ENCODE measurements at places on chromosomes 11 and 22.

- DNase-seq: no peak
Measured at GRCh38 chr11:65742353-65742752, 21.8 kb upstream of the RNASEH2C start.

DNA sequence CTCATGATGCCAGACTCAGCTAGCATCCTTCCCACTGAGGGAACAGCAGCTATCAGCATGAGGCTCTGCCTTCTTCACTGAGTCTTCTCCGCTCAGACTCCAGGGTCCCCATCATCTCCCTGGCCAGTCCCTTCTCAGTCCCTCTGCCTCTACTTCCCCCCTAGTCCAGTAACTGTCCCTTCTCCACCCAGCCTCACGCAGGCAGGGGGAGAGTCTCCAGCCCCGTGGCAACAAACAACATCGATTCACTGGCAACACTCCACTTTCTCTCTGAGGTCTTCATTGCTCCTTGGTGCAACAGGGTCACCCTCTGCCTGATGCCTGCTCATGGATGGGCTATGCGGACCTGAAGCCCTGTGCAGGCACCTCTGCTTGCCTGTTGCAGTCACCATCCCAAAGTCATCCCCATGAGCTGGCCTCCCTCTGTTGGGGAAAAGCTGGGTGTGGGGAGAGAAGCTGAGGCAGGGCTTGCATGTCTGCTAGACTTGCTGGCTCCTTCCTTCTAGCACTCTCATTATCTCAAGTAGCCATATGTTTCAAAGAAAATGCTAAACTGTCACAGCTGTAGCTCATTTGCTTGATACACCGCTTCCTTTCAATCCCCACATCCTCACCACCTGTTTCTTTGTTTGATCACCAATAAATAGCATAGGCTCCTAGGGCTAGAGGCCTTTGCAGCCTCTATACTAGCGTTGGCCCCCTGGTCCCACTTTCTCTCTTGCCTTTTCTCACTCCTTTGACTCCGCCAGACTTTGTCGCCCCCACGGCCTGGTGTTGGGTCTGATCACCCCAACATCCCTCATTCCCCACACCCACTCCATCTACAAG, 4.3 kb upstream of the BCR start:
- no peak for DNase-seq

DNA sequence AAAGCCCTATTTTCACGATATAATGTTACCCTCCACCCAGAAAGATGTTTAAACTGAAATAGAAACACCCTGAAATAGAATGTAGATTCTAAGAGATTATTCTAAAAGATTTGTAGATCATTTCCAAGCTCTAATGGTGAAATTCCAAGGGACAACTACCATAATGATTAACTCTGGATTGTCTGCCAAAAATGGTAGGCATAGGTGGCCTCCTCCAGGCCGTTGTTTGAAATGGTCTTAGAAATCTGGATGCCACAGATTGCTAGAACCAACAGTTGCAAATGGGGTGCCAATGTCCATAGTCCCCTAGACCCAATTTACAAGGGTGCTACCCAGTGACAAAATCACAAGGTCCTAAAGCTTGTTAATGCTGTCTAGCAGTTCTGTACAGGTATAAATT, 6.7 kb upstream of the SLC6A5 start:
- DNase-seq: no peak

GRCh38 chr11:1202776-1203504, 19.9 kb upstream of the MUC5B start:
- no peak for DNase-seq

DNA sequence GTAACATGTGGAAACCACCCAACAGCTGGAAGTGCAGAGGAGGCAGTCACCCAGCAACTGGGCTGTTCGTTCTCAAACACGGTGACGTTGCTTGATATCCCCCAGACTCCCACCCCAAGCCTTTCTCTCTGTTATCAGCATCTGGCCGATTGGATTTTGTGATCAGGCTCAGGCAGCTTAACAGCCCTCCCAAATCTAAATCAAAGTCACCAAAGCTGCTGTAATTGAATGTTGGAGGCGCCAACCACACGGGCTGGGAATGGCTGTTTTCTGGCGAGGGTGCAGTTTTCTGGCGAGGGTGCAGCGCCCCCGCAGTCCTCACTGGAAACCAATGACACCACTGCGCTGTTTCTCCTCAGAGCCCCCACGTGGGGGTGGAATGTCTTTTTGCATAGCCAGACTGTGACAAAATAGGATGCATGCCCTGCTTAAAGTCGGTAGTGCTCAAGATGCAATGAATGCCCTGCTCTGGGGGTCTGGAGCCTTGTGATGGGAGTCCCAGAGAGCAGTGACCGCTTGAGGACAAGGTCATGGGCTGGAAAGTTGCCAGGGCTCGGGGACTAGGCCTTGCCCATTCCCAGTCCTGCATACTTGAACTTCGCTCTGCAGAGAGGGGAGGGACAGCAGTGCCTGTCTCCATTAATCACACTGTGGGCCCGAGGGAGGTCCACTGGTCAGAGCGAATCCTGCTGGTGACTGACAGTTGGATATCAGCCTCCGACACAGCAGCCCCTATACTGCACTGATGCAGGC, 105.3 kb downstream of the MORC2 start:
- DNase-seq: no peak

DNA sequence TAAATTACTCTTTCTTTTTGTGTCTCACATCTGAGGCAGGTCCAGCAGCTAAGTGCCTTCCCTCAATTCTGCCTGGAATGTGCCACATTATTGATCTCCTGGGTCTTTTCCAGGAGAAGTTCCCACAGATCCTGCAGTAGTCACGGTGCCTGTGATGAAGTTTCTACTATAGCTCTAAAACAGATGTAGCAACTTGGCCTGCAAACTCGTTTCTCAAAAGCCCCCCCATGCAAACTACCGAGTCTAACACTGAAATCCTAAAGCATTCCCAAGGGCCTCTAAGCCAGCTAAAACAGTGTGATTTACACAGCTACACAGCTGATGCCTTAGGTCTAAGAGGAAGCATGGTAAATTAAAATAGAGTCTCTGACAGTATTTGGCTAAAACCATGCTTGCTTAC, 54.3 kb downstream of the DDI1 start:
- DNase-seq: no peak
